ELR (cell line): ENCODE measurements at places on chromosomes 7 and 10.
A peak's percentile ranks its signal among the peaks of the same experiment; 100 is the strongest.

GRCh38 chr10:43257347-43258210, 9.3 kb downstream of the RASGEF1A start:
- DNase-seq = no peak

DNA sequence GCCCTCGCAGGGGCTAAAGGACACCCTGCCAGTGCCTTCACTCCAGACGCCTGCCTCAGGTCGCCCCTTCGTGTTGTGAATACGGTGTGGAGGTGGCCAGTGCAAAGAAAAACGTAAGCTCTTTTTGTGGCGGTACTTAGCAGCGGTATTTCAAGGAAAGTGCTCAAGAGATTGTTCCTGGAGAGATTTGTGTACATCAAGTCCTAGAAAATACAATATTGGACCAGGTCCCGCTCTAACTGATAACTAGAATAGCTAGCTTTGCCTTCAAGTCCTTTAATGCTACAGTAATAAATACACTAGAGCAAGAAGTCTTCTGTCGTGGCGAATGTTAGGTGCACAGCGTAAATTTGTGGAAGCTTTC, 689 bp downstream of the PLCE1 start:
- no peak for DNase-seq

- DNase-seq = no peak
Measured at GRCh38 chr7:116770941-116771340, 91.4 kb upstream of the CAPZA2 start.

DNA sequence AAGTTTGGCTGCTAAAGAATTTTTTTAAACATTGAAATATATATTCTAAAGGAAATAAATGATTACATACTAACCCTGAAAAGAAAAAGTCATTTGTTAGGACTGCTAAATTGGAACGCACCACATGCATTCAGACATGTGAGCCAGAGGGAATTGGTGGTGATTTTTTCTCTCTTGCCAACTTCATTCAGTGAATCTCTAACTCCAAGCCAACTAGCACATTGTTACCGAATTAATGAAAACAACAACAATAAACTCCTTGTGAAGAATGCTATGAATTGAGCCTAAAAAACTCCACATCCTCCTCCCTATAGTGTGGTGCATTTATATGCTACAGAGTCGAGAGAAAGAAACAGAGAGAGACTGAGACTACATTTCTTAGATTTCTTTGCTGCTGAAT, 135.5 kb upstream of the CACNA2D1 start:
- no peak for DNase-seq

- DNase-seq = no peak
Measured at GRCh38 chr7:67809586-67809985, 813.0 kb downstream of the TYW1 start.

DNA sequence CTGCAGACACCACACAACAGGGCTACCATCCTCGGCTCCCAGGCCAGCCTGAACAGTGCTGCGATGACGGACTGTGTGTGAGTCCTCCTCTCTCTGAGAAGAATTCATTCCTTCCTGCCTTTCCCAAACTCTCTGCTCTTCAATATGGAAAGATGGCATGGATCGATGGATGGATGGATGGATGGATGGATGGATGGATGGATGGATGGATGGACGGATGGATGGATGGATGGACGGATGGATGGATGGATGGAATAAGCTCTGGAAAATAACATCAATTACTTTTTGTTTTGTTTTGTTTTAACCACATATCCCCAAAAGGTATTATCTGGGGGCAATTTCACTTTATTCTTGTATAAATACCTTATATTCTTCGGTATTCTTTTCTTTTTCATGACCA, 151.9 kb downstream of the AKR1D1 start:
- DNase-seq = no peak

- peak; percentile 41 for DNase-seq
Measured at GRCh38 chr10:821322-821721, 110.2 kb downstream of the LARP4B start.

GRCh38 chr10:112851588-112852211, 98.3 kb upstream of the TCF7L2 start:
- DNase-seq = no peak

GRCh38 chr10:32180390-32181280, 124.4 kb upstream of the KIF5B start:
- DNase-seq = no peak

- no peak for DNase-seq
Measured at GRCh38 chr10:22370320-22370719, 25.0 kb downstream of the SPAG6 start.

- no peak for DNase-seq
Measured at GRCh38 chr10:86868353-86868752, 89.1 kb downstream of the MMRN2 start.

- DNase-seq = no peak
Measured at GRCh38 chr7:147432576-147432975, 1158.0 kb upstream of the C7orf33 start.

GRCh38 chr10:48885376-48885775, 54.3 kb downstream of the LRRC18 start:
- DNase-seq = peak; percentile 27

DNA sequence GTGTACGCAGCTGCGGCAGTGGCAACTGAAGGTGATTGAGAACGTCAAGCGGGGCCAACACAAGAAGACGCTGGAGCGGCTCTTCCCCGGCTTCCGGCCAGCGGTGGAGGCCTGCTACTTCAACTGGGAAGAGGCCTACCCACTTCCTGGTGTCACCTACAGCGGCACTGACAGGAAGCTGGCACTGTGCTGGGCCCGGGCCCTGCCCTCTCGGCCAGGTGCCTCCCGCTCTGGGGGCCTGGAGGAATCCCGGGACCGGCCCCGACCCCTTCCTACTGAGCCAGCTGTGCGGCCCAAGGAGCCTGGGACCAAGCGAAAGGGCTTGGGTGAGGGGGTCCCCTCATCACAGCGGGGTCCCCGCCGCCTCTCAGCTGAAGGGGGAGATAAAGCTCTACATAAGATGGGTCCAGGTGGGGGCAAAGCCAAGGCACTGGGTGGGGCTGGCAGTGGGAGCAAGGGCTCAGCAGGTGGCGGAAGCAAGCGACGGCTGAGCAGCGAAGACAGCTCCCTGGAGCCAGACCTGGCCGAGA, 6.5 kb downstream of the ZSWIM8 start:
- DNase-seq = no peak

DNA sequence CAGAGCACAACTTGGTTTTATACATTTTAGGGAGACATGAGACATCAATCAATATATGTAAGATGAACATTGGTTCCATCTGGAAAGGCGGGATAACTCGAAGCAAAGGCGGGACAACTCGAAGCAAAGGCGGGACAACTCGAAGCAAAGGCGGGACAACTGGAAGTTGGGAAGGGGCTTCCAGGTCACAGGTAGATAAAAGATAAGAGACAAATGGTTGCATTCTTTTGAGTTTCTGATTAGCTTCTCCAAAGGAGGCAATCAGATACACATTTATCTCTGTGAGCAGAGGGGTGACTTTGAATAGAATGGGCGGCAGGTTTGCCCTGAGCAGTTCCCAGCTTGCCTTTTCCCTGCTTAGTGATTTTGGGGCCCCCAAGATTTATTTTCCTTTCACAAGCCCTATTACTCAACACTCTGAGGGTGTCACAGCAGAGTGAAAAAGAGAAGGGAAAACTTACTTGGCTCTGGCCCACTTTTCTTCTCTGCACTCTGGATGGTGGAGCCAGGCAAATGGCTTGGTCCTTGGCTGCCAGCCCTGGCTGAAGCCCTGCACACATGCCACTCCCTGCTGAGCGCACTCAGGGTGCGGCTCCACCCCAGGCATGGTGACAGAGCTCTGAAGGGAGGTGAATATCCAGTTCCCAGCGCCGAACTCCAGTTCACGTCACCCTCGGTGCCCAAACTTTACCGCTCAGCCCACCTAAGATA, 46.7 kb downstream of the PARD3 start:
- no peak for DNase-seq

- no peak for DNase-seq
Measured at GRCh38 chr7:141359262-141359661, 191.9 kb upstream of the AGK start.

- peak; percentile 56 for DNase-seq
Measured at GRCh38 chr10:103814626-103815370, 40.6 kb downstream of the SH3PXD2A start.

GRCh38 chr10:34098821-34099567, 716.1 kb downstream of the PARD3 start:
- no peak for DNase-seq

DNA sequence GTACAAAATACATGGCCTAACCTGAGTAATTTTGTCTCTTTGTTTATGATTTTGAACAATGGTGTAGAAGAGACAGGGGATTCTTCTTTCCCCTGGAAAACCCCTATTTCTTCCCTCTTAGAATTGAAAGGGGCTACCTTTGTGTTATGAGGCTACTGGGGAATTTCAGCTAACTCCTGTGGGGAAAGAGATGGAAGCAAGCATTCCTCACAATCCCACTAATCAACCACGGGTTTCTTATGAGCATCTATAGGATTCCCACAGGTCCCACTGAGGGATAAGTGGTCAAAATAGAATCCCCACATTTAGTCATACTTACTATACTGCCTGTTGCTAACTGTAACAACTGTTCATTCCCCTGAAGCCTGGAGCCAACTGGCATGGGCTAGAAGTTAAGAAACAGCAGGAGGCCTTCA, 32.2 kb upstream of the ITGB8 start:
- DNase-seq = no peak

GRCh38 chr10:12448729-12449391, 99.5 kb downstream of the CAMK1D start:
- DNase-seq = peak; percentile 86

DNA sequence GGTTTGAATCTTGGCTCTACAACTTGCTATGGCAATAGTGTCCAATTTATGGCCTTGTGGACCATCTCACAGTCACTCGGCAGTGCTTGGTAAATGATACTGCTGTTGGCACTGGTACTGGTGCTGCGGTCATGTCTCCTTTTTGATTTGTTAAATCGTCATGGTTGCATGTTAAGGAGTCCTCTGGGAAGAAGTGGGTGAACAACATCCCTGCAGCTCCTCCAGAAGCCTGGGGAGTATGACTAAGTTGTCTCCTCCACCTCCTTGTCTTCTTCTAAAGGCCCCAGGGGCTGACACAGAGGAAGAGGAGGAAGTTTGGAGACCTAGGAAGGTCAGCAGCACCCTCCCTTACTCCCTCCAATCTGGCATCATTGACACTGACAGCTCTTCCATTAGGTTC, 8.5 kb downstream of the ITPRIP start:
- peak; percentile 92 for DNase-seq

- DNase-seq = peak; percentile 98
Measured at GRCh38 chr7:73894733-73895551, 34.0 kb downstream of the TMEM270 start.

- peak; percentile 86 for DNase-seq
Measured at GRCh38 chr10:79242620-79243152, 104.6 kb upstream of the PPIF start.

GRCh38 chr10:23284155-23284554, 60.4 kb downstream of the C10orf67 start:
- no peak for DNase-seq

GRCh38 chr7:143882020-143882603, 19.9 kb downstream of the TCAF1 start:
- DNase-seq = no peak

DNA sequence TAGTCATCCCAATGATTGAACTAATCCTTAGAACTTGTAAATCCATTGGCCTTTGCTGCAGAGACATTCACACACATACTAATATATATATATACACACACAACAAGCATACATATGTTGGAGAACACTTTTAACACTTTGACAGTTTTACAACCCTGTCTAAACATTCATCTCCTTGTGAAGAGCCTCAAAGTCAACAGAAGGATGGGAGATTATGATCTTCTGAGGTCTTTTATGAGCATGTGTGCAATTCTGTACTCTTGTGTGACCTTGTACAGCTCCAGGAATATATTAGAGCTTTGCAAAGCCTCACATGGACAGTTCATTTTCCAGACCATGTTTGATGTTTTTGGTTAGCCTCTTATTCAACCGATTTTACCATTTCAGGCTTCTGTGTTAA, 589.0 kb downstream of the NXPH1 start:
- no peak for DNase-seq

DNA sequence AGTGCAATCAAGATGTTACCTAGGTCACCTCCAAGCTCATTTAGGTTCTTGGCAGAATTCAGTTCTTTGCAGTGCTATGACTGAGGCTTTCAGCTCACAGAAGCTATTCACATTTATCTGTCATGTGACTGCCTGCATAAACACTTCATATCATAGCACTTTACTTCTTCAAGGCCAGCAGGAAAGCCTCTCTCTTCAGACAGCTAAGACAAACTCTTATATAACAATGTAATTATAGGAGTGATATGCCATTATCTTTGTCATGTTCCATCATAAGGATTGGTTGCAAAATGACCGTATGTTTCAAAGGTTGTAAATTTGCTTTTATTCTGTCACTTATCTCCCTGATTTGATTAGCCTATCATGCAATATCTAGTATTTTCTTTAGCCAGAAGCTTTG, 78.8 kb upstream of the TMEM196 start:
- DNase-seq = no peak

DNA sequence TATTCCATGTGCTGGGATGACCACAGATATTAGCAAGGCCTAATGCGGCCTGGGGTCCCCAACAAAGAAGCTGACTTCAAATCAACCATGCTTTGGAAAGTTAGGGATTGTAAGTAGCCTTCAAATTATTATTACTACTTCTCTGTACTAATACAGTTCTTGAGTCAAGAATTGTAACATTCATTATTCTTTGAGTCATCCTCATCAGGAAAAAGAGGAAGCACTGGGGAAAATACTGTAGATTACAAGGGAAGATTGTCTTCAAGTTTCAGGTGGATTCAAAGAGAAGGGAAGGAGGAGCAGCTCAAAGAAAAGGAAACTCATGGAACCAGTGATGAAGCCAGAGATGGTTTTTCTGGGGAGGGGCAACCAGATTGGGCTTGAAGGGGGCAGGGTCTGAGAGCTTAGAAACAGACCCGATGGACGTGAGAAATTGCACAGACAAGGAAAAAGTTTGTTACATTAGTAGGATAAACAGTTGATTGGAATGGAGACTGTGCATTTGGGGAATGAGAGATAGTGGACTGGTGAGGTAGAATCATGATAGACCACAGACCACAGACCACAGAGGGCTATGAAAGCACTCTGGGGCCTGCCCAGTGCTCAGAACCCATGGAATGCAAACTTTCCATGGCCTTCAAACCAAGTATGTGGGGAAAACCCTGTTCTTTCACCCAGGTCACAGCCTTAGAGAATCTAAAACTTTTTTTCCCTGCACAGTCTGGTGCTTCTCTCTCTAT, 209.9 kb downstream of the ZNF365 start:
- DNase-seq = peak; percentile 81
